PC-9 (cell line): ENCODE measurements at places on chromosomes 13 and 19. TPM values are rescaled to one million over a fixed set of nuclear protein-coding genes. Genes with fewer than 3 reads are reported as not detected.

DNA sequence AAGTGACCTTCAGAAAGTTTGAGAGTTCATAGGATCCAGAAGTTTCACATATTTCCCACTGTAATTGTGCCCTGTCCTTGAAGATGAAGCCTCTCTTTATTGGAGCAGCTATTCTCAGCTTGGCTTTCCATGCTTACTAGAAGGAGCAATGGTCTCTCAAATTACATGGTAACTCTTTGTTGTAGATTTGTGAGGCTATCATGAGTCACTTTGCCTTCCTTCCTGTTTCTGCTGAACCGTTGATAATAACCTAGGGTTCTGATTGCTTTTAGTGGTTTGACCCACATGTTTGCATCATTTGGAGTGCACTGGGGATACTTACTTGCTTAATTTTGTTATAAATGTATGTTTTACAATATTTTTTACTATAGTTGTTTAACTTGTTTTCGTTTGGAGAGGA, 772.9 kb upstream of the SLITRK6 start:
- DNase-seq = no peak

- DNase-seq = no peak
Observed at GRCh38 chr13:46726347-46726746, 70.6 kb downstream of the ESD start.

DNA sequence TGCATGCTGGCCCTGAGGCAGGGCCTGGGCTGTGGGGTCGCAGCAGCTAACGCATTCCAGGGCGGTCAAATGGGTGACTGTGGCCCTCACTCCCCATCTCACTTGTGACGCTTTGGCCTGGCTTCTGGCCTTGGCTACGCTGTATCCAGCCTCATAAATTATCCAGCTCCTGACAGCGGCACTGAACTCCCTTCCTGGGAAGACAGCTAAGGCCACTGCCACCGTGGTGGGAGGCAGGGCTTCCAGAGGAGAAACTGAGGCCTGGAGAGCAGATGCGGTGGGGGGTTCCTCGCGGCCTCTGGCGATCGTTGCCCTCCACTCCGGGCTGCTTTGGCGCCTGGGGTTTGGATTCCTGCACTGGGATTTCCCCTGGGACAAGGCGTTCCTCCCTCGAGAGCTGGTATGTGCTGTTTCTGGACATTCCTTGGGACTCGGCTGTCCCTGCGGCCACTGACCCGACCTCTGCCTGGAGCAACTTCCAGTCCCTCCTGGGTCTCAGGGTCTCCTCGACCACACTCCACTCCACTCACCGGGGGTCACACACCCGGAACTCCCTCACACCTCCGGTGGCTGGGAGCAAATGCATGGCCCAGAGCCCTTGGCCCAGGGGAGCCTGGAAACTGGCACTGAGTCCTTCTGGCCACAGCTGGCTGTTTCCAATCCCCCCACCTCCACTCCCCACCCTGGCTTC, 3.4 kb downstream of the TBXA2R start:
- no peak for DNase-seq

The MED25 gene
- total RNA-seq = 92.2 and 99.6 TPM in 2 replicates

- no peak for DNase-seq
Observed at GRCh38 chr19:30482956-30483355, 110.8 kb downstream of the ZNF536 start.
